ENCODE measurements at places on chromosomes 1 and 21.

DNA sequence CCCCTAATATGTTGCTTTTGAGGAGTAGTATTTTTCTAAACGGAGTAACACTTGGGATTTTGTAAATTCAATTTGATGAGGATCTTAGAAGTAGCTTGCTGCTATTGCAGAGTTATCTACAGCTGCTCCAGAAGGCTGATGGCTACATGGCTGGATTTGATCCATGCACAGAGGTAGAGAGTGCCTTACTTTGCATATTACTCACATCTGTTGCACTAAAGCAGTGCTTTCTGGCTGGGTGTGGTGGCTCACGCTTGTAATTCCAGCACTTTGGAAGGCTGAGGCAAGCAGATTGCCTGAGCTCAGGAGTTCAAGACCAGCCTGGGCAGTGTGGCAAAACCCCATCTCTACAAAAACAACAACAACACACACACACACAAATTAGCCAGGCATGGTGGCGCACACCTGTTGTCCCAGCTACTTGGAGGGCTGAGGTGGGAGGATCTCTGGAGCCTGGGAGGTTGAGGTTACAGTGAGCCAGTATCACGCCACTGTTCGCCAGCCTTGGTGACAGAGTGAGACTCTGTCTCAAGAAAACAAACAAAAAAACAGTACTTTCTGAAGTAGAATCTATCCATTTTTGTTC lies 24.6 kb downstream of the RALGPS2 start:
- DNase-seq, result no peak

GRCh38 chr1:16083486-16083885 lies 10.0 kb upstream of the FAM131C start:
- DNase-seq, result no peak

GRCh38 chr1:47711848-47712492 lies 274.1 kb downstream of the FOXD2 start:
- no peak for DNase-seq

GRCh38 chr1:58780411-58780810 lies 3.4 kb downstream of the JUN start:
- DNase-seq, result no peak

DNA sequence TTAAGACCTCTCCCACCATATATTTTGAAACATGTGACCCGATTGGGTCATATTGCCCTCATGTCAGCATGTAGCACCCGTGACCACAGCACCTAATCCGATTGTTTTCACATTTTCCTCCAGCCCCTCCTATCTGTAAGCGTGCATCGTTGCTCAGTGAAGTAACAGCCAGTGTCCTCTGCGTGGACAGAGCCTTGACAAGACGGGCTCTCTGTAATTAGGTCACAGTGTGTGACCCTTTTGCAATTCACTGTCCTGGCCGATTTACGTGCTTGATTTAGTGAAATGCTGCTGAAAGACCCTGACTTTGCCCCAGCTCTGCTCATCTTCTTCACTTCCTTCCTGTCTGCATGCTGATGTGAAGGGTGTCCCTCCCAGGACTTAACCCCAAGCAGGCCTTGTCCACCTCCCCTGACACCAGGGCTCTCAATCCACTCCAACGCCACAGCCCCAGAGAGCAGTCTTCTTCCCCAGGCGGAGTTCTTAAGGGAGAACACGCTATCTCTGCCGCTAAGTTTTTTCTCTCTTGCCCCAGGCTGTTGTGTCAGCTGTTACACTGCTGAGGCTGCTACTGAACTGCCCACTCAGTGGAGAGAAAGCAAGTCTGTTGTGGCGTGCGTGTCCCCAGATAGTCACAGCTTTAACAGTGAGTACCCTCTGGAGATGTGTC lies 19.4 kb downstream of the URB2 start:
- DNase-seq, result no peak

GRCh38 chr21:38929142-38929541 lies 123.4 kb downstream of the ETS2 start:
- no peak for DNase-seq

DNA sequence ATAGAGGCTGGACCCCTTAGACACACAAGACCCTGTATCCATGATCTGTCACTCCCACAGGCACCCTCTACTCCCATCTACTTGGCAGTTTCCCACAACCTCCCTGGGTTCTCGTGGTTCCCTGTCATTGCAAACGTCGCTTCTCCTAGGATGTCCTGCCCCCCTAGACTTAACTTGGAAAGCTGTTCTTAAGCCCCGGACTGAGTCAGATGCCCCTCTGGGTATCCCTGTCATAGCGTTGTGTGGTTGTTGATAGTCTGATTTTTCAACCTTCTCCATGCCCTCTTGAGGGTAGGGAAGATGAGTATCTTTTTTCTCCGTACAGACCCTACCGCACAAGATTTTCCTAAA lies 11.8 kb downstream of the RCC1 start:
- no peak for DNase-seq

GRCh38 chr21:45329261-45330074 lies 41.8 kb upstream of the POFUT2 start:
- DNase-seq, result no peak

GRCh38 chr1:184801503-184801902 lies 46.8 kb upstream of the EDEM3 start:
- no peak for DNase-seq

All from stimulated activated CD8-positive, alpha-beta memory T cell treated with anti-CD3 and anti-CD28 coated beads, Interleukin-4, amount 100 ng/mL, for 1 hour (primary cell).